ENCODE measurements at places on chromosomes 5 and 9.

GRCh38 chr5:150481972-150482406, 25.9 kb upstream of the NDST1 start:
- DNase-seq: no peak

DNA sequence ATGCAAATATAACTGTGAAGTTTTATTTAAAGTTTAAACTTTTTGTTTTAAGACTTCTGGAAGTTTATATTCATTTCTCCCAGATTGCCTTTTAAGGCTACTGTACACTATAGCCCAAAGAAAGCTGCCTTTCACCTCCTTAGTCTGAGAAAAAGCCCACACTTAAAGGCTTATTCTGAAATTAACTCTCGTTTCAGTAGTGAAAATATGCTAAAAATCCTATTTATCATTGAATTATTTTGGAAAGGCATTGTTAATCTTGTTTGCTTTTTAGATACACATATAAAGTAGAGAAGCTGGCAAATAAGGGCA, 3.3 kb upstream of the PURA start:
- no peak for DNase-seq

- DNase-seq: no peak
Measured at GRCh38 chr5:179192185-179192890, 132.2 kb downstream of the ZNF354C start.

- DNase-seq: no peak
Measured at GRCh38 chr5:35161652-35162273, 68.5 kb downstream of the PRLR start.

DNA sequence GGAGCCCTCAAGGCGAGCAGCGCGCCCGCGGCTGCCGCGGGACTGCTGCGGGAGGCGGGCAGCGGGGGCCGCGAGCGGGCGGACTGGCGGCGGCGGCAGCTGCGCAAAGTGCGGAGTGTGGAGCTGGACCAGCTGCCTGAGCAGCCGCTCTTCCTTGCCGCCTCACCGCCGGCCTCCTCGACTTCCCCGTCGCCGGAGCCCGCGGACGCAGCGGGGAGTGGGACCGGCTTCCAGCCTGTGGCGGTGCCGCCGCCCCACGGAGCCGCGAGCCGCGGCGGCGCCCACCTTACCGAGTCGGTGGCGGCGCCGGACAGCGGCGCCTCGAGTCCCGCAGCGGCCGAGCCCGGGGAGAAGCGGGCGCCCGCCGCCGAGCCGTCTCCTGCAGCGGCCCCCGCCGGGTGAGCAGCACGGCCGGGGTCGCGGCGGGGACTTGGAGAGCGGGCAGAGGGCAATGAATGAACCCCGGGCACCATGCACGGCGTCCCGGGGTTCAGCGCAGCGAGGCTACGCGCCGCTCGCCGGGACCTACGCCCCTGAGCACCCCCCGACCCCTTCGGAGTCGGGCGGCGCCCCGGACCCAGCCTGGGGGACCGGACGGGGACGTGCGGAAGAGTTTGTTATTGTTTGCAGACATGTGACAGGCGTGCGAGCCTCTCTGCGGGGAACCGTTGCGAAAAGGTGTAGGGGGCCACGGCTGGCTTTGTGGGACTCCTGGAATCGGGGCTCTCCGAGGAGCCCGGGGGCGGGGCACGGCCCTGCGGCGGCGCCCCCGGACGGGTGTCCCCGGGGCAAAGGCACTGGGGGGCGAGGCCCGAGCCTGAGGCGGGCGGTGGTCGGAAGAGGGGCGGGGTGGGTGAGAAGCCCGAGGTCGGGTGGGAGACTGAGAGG, 553 bp downstream of the MAP3K1 start:
- no peak for DNase-seq

DNA sequence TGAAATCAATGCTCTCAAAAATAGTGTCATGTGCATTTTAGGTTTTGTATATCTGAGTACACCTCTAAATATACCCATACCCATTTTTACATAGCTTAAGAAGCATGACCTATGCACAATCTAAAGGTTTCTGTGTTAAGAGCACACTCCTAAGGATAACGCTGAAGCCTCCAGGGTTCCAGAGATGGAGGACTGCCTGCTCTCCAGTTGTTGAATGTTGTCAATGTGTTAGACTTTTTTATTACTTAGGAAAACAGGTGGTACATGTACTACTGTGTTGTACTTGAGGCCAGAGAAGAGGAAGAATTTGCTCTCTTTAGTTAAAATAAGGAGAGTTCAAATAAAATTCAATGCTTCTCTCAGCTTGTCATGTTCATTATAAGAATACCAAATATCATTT, 141.2 kb downstream of the EMB start:
- DNase-seq: no peak

GRCh38 chr5:77394064-77394715, 97.9 kb downstream of the WDR41 start:
- DNase-seq: no peak

- DNase-seq: no peak
Measured at GRCh38 chr9:127053960-127054359, 68.5 kb downstream of the ANGPTL2 start.

GRCh38 chr5:81044868-81045267, 84.7 kb downstream of the RASGRF2 start:
- DNase-seq: no peak

DNA sequence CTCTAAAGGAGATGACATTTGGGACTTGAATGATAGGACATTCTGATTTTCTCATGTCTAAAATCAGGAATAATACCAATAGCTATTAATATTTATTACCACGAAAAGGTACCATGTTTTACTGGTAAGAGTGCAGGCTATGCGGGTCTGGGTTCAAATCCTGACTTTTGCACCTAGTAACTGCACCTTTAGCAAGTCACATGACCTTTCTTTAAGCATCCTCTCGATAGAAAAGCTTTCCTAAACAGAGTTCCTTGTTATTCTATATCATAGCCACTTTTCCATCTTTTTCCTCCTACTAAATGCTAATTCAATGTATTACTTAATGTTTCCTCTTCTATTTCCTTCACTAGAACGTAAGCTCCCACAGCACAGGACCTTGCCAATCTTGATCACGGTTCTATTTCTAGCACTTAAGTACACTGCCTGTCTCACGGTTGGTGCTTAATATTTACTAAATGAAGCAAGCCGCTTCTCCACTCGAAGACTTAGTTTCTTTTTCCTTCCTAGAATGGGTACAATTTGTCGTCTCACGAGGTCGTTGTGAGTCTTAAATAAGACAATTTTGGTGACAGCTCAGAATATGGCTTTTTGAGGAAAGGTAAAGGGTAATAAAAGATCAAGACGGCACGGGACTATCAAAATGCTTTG, 816 bp downstream of the RBM18 start:
- no peak for DNase-seq

DNA sequence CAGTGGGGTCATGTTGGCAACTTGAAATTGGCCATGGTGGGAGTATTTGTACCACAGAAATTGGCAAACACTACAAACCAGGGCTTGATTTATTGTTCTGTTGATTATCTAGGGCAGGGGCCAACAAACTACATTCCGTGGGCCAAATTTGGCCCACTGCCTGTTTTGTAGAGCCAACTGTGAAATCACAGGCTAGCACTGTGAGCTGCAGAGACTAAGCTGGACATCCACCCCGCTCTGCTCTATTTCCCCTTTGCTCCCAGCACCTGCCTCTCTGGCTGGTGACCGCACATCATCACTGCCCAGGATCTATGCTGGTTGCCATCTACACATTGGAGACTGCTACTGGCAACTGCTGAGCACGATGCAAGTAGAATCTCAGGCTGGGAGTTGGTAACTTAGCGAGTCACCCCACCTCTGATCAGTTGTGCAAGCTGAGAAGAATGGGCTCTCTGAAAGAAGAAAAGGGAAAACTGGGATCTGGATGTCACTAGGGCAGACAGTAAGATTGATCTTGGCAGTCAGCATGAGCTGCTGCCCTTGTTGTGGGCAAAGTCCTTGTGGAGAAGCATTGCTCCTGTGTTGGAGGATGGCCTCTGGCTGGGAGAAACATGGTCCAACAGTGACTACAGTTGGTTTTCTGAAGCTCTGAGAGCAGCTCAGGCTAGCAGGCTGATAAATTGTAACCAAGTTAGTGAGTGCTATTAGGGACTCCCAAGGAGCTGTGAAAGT, 144.7 kb upstream of the RAD23B start:
- no peak for DNase-seq

- DNase-seq: no peak
Measured at GRCh38 chr9:131887680-131888079, 147.8 kb upstream of the RAPGEF1 start.

- DNase-seq: no peak
Measured at GRCh38 chr5:172600571-172600970, 40.5 kb upstream of the NEURL1B start.

GRCh38 chr5:149550268-149550583, 1.0 kb downstream of the CSNK1A1 start:
- DNase-seq: peak; percentile 17

DNA sequence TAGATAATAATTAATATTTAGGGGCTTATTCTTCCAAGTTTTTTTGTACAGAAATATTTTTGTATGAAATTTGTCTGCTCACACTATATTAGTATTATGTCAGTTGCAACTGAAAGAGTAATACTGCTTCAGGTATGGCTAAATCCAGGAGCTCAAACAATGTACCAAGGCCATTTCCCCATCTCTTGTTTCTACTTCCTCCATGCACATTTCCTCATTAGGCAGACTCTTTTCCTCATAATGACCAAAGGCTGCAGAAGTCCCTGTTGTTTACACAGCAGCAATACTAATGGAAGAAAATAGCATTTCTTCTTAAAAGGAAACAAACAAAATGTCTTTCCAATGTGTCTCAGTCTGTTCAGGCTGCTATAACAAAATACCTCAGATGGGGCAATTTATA, 9.2 kb upstream of the OTULINL start:
- DNase-seq: no peak

DNA sequence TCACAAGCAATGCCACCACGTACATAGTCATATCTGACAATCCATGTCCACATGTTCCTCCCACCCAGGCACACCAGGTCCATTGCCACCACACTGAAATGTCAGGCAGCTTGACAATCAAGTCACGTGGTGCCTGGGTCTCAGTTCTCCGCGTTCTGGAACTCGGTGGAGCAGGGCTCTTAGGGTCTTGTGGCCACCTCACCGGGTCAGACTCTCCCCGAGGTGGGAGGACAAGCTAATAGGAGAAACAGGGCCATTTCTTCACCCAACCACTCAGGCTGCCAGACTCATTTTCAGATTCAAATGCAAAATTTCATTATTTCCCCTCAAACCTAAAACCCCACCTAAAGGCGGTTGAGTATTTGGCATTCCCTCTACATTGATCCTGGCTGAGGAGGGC, 200.5 kb upstream of the GAS1 start:
- DNase-seq: no peak

GRCh38 chr9:112864982-112865381, 25.7 kb downstream of the SLC46A2 start:
- DNase-seq: no peak

- no peak for DNase-seq
Measured at GRCh38 chr5:129830288-129830687, 74.0 kb upstream of the CHSY3 start.

GRCh38 chr9:120432600-120432999, 147.4 kb downstream of the CDK5RAP2 start:
- no peak for DNase-seq

DNA sequence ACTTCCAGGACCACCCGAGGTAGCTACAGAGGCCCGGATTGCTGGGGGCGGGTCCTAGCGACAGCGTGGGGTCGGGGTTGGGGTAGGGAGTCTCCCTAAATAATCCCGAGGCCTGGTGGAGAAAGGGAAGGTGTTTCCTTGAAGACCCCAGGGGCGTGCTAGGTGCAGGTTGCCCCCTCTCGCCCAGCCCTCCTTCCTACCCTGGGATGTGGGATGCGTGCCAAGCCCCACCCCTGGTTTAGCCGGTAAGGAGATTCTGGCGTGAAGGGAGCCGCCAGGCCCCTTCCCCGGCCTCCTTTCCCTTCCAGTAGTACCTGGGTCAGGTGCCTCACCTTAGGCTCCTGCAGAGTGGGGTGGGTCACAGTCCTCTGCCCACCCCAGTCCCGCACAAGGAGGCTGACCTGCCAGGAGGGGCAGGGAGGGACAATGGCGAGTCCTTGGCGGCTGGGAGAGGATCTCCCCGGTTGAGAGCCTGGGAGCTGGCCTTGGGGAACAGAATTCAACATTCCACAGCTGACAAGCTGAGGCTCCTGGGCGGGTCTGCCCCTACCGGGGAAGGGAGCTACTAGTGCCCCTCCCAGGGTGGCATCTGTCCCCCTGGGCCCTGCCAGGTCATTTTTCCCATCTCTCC, 674 bp downstream of the TSPAN17 start:
- DNase-seq: peak; percentile 26

DNA sequence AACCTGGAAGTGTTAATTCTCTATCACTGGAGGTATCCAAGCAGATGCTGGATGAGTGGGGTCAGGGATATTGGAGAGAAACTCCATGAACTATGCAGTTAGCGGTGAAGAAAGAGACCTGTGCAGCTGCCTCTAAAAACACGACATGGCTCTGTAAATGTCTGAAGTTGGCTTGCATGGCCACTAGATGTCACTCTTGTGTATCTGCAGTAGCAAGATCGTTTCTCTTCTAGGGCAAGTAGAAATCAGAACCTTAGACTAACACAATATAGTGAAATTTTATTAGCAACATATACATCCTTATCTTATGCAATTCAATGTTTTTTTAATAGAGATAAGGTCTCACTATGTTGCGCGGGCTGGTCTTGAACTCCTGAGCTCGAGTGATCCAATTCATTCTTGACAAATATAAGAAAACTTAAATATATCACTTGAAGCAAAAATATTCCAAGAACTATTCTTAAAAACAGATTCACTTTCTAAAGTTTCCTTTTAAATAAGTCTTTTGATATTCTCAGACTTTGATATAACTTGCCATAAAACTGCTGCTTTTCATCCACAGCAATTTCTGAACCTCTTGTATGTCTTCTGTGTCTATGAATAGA, 2.9 kb downstream of the OR2S2 start:
- peak; percentile 71 for DNase-seq

DNA sequence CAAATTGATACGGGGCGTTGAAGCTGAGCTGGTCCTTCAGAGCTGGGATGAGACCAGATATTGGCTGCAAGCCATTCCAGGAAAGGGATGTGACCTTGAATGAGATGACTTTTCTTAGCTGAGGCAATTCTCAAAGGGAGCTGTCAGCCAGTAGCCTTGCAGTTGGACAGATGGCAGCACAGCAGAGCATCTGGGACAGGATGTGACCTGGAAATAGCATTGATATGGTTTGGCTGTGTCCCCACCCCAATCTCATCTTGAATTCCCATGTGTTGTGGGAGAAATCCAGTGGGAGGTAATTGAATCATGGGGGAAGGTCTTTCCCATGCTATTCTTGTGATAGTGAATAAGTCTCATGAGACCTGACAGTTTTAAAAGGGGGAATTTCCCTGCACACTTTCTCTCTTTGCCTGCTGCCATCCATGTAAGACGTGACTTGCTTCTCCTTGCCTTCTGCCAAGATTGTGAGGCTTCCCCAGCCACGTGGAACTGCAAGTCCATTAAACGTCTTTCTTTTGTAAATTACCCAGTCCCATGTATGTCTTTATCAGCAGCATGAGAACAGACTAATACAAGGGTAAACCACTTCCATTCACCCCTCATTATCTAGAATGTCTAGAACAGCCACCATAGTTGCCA, 19.8 kb upstream of the MTX3 start:
- no peak for DNase-seq

DNA sequence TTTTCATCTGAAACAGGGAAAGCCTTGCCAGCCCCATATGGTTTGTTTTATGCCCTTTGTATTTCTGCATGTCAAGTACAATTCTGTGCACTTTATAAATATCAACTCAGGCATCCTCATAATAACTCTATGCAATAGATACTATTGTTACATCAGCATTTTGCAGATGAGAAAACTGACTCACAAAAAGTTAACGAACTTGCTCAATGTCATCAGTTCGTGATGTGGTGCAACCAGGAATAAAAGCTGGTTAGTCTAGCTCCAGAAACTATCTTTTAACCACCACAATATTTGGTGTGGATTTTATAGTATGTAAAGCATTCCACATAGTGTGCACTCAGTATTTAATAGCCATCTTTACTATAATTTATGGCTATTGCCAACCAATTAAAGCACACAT, 134.9 kb downstream of the MRPS30 start:
- DNase-seq: no peak

All from tibial nerve (tissue), 4 donors.